ENCODE measurements at places on chromosomes 2 and 18.

GRCh38 chr2:111919794-111920608 is 21.6 kb downstream of the MERTK start:
- no peak for DNase-seq

- no peak for DNase-seq
Measured at GRCh38 chr2:85221067-85221691, 88.0 kb downstream of the TCF7L1 start.

- DNase-seq: no peak
Measured at GRCh38 chr2:44952806-44953498, 11.4 kb downstream of the SIX3 start.

DNA sequence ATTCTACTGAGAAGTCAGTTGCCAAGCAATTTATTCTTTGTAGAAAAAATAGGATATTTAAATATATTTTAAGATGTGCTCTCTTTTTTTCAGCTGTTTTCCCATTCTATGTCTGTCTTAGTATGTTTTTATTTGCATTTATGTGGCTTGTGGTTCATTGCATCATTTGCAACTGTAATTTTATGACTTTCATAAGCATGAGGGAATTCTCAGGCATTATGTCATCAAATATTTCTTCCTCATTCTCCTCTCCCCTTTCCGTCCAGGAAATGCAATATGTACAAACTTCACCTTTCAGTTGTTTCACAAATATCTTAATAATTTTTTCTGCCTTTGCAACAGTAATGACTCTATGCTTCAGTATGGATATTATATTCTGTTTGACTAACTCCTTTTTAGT is 560.2 kb upstream of the LRATD1 start:
- no peak for DNase-seq

GRCh38 chr2:63488118-63488713 is 100.1 kb downstream of the WDPCP start:
- DNase-seq: peak; percentile 25

DNA sequence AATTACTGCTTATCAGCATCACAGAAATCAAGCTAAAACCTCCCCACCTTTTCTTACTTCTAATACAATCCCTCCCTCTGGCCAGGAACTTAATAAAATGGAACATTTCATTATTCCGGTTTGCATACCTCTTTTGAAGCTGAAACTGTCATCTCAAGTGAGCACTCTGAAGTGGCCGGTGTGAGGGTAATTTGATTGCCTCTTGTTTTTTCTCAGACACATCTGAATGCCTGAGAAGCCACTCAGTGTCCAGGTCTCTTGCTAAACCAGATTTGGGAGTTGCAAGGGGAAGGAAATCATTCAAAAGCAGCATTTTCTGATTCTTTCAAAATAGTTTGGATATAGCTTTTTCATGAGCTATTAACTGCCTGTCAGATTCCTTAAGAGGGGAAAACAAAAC is 190.3 kb downstream of the C1D start:
- DNase-seq: no peak

GRCh38 chr2:102100371-102101096 is 42.0 kb upstream of the IL1R1 start:
- no peak for DNase-seq

DNA sequence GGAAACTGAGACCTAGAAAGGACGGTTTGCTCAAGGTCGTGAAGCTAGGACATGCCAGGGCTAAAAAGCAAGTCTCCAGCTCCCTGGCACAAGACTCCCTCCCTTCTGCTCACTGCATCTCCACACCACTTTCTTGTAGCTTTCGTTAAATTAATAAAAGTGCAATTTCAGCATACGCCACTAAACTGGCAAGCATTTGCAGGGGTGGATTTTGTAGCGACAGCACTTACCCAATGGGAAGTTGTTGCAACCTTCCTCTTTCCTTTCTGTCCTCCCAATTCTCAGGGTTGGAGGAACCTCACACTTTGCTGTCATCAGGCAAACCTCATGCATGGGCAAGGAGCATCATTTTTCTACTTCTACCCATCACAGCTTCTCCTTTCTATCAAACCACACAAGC is 7.4 kb upstream of the RHOB start:
- no peak for DNase-seq

GRCh38 chr2:219908538-219908937 is 281.1 kb downstream of the SLC4A3 start:
- no peak for DNase-seq

- DNase-seq: no peak
Measured at GRCh38 chr18:63974991-63975390, 5.1 kb downstream of the SERPINB8 start.

DNA sequence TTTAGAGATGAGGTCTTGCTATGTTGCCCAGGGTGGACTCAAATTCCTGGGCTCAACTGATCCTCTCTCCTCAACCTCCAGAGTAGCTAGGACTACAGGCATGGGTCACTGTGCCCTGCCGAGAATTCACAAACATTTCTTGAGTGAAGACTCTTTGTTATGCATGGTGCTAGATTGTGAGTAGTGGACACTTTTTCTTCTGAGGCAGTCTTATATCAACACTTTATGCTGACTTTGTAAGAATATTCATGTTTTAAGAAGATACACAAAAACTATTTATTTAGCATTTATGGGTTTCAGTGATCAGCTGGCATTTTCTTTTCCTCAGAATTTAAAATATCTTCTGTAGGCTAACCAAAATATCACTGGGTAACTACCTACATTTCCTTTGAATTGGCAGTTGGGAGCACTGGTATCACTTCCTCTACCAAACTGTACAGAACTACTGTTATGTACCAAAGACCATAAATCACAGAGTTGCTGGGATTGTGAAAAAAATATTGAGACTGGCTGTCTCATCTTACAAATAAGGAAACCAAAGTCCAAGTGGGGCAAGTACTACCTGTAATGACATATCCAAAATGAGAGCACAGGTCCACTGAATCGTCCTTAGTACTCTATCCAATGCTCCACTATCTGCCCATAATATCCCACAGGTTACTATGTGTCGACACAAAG is 34.0 kb downstream of the DOCK10 start:
- DNase-seq: no peak

DNA sequence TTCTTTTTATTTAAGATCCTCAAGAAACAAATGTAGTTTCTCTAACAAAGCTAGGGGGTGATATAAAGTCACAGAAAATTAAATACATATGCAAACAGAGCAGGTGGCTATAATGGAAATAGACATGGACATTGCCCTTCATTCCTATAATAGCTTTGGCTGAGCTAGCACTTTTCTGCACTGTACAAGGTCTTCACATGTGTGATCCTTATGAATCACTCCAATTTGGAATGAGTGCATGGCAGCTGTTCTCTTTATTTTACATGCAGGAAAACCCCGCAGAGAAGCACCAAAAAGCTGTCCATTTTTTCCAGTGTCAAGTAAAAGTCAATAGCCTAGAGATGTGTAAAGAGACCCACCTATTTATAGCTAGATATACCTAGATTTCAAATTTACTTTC is 747.4 kb upstream of the SLC8A1 start:
- DNase-seq: no peak

- no peak for DNase-seq
Measured at GRCh38 chr18:36872329-36872728, 43.4 kb downstream of the KIAA1328 start.

- no peak for DNase-seq
Measured at GRCh38 chr2:191486584-191487320, 191.2 kb upstream of the NABP1 start.

DNA sequence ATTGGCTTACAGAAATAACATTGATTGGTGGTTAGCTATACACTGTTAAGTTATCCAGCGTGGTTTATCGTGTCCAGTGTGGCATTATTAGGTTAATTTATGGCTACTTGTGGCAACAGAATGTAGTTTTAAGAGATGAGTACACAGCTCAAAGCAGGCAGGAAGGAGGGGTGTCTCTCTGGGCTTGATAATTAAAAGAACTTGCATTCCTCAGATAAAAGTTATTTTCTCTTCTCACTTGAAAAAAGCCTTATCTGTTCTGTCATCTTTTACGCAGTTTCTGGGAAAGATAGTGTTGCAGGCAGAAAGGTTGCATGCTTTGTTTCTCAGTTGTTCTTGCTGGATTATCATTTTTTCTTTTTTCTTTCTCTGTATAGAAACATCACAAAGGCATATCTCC is 154.4 kb upstream of the COL3A1 start:
- DNase-seq: no peak

- no peak for DNase-seq
Measured at GRCh38 chr2:10228611-10229365, 73.9 kb upstream of the HPCAL1 start.

GRCh38 chr2:5083402-5083801 is 608.8 kb upstream of the SOX11 start:
- no peak for DNase-seq

DNA sequence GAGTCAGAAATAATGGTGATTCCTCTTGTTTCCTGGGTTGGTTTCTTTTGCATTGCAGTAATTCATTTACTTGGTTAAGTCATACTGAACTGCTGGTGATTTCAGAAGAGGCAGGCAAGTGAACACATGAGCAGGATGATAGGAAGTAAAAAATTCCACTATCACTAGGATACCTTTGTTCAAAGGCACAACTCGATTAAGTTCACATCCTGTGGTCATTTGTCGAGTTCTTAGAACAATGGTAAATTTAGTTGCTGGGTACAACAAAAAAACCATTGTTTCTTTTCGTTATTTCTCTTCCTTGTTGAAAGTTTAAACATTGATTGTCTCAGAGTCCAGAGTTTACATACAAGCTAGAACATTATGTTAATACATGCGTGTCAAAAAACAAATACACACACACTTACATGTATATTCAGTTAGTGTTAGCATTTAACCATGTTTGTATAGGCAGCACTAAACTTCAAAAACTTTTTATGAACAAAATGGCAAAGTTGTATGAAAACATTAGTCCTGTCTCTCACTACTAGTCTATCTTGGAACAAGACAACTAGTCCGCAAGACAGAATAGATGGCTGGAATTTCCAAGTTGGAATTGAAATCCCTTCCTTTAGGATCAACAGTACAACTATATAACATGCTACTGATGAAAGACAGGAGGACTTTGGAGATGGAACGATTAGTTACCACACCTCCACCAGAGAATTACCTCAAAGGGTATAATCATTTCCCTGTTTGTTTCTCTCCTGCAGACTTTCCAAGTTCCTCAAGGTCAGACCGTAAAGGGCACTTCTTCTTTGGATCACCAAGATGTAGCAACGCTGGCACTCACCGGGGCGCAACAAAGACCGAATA is 26.2 kb downstream of the STK39 start:
- DNase-seq: no peak

DNA sequence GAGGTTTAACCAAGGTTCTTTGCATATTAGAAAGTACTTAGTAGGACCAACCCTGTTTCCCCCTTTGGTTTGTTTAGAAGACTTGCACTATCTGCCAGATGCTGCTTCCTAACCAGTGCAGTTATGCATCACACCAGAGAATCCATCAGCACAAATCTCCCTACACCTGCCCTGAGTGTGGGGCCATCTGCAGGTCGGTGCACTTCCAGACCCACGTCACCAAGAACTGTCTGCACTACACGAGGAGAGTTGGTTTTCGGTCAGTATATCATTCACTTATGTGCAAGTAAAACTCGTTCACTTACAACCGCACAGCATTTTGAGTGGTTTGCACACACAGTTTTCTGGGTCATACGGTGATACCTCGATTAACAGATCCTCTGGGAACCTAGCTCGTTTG is 69.7 kb downstream of the ZNF532 start:
- DNase-seq: no peak

DNA sequence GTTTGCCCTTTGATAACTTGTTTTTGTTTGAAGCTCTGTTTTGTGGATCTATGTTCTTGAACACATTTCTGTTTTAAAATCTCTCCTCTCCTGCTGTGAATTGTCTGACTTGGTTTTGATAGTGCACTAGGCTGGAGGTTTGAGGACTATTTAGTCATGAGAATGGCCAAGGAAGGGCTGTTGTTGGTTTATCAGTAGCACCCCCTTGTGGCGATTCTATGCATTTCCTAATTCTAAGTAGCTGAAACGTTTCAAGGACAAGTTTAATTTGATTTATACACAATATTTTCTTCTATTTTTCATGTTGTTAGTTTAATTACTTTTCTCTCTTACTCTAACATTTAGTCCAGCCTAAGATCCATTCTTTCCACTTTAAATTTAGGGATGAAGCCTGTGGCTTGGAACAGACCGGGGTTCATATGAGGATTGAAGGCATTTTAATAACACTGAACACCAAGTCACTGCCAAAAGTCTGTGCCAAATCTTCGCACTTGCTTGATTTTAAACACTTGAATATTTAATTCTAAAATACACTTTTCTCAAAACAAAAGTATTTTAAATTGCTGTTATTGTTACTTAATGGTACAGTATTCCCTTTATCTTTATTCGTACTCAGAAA is 166.0 kb downstream of the SOCS6 start:
- peak; percentile 67 for DNase-seq

- DNase-seq: no peak
Measured at GRCh38 chr2:163778045-163778781, 42.4 kb upstream of the FIGN start.

GRCh38 chr2:109351164-109351756 is 222.3 kb downstream of the SH3RF3 start:
- DNase-seq: no peak

GRCh38 chr2:215866606-215867005 is 146.7 kb downstream of the MREG start:
- no peak for DNase-seq

DNA sequence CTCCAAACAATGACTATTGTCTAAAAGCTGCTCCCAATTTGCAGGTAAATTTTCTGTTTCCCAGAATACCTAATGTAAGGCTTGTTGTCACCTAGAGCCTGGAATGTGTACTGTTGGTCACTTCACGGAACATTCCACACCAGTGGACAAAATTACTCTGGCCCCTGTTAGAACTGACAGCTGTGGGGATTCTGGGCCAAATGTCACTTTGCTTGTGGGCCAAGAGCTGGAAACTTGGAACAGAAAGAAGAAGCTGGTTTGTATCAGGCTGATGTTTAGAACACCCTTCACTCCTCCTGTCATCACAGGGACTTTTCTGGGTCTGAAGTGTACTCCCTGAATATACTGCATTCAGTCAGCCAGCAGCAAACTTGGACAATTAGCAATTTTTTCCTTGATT is 495.6 kb upstream of the SYT4 start:
- DNase-seq: no peak

DNA sequence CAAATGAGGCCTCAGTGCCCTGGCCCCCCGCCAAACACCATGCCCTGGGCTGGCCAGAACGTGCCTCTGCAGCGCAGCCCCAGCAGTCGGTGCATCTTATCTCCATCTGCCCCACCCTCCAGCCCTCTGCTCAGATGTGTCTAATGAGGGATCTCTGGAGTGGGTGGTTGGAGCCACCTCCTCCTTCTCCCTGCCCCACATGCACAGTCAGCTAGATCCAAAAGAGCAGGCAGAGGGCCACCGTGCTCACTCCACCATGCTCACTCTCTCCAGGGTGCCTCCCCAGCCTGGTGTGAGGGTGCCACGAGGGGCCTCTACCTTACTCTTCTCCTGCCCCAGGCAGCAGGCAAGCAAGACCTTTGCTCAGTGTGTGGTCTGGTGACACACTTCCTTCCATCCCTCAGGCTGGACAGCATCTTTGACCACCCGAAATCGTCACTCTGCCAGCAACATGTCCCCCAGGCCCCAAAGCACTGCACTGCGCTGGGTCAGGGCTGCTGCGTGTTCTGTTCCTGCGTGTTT is 266.1 kb upstream of the HDAC4 start:
- no peak for DNase-seq

- DNase-seq: no peak
Measured at GRCh38 chr2:47021301-47022009, 105.8 kb upstream of the MCFD2 start.

Measured in D341Med (cell line).